Adrenal gland (tissue), 19 donors: ENCODE measurements at places on chromosomes 5 and 9. TPM values are rescaled to one million over a fixed set of nuclear protein-coding genes. Genes with fewer than 3 reads are reported as not detected.
A peak's percentile ranks its signal among the peaks of the same experiment; 100 is the strongest.

BSPRY gene
- 5.2 TPM for total RNA-seq

SPATA6L gene
- total RNA-seq, result 2.9 TPM

GPR151 gene
- total RNA-seq, result not detected

GRCh38 chr9:120438836-120439546 is 141.0 kb downstream of the CDK5RAP2 start:
- peaks cover 10% of the 10 kb centered on the region for H3K36me3 ChIP-seq
- H3K27ac ChIP-seq, result peak overlapping the region; percentile 59
- no peak overlapping the region for H3K4me3 ChIP-seq
- peaks cover 3% of the 10 kb centered on the region for H3K4me1 ChIP-seq

- H3K27ac ChIP-seq, result peak overlapping the region; percentile 16
- no peaks in the 10 kb centered on the region for H3K27me3 ChIP-seq
- DNase-seq, result no peak
- no peaks in the 10 kb centered on the region for H3K36me3 ChIP-seq
- no peak overlapping the region for H3K4me3 ChIP-seq
Measured at GRCh38 chr5:9621379-9621903, 8.7 kb downstream of the TAS2R1 start.

DNA sequence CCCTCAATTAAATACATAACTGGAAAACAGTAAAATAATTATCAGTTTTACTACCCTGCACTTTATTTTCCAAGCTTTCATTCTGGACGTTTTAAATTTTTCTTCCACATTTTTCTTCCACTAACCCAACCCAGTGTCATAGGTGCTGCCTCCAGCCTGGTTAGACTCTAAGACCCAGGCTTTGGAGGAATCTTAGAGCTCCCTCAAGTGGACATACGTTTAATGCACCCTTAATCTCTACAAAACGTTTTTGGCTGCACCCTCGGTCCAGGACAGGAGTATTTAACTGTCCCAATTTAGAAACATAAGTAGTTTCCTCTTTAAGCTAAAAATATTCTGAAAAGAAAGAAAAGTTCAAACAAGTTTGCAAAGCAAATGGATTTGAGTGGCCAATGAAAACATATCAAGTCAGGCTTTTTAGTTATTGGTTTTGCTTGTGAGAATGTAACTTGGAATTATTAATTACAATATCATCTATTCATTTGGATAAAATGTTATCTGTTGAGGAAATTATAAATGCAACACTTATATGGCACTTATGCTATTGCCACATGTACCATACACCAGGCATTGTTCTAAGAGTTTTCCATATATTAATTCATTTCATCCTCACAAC is 38.9 kb downstream of the CDH6 start:
- H3K27me3 ChIP-seq, result no peaks in the 10 kb centered on the region
- H3K36me3 ChIP-seq, result no peaks in the 10 kb centered on the region
- no peak overlapping the region for H3K27ac ChIP-seq
- no peaks in the 10 kb centered on the region for H3K4me1 ChIP-seq
- H3K4me3 ChIP-seq, result no peak overlapping the region
- DNase-seq, result peak; percentile 25
